Urothelium cell line (cell line): ENCODE measurements at places on chromosomes 13 and 19.

DNA sequence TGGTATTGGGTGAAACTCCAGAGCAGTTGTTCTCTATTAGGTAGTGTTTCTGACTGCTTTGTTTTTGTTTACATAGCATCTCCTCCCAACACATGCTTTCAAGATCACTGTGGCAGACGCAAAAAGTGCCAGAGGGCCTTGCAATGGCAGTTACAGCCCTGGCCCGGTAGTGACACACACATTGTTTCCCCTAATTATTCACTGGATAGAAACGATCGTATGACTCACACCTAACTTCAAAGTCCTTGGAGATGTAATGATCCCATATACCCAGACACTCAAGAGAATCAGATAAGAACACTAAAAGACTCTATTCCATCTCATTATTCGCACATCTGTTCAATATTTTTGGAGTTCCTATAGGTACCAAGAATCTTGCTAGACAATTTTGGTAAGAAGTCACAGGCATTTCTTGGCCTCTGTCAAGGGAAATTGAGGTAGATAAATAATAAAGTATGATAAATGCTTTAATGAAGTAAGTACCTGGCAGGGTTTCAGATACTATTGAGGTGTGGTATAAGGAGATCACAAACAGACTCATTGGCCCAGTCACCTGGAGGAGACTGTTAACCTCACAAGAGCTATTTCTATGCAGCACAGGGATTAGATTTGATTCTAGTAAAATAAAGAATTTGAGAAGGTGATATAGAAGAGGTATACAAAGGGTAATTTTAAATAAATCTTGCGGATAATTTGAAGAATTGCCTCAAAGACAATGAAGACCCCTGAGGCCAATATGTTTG is 485.3 kb downstream of the SLITRK6 start:
- peak; percentile 16 for DNase-seq

DNA sequence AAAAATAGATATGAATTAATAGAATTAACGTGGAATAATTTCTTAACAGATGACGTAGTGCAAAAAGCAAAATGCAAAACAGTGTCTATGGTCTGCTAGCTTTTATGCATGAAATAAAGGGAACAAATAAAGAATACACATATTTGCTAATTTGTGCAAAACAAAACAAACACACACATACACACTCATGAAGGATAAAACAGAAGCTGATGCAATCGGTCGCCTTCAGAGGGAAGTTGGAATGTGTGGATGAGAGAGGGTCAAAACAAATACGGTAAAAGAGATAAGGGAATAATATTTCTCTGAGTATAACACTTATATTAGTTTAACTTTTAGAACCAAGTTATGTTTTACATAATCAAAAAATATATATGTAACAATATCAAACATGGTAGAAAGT is 1160.9 kb upstream of the PCDH9 start:
- no peak for DNase-seq

GRCh38 chr13:37382146-37382545 is 216.4 kb downstream of the POSTN start:
- DNase-seq = no peak

DNA sequence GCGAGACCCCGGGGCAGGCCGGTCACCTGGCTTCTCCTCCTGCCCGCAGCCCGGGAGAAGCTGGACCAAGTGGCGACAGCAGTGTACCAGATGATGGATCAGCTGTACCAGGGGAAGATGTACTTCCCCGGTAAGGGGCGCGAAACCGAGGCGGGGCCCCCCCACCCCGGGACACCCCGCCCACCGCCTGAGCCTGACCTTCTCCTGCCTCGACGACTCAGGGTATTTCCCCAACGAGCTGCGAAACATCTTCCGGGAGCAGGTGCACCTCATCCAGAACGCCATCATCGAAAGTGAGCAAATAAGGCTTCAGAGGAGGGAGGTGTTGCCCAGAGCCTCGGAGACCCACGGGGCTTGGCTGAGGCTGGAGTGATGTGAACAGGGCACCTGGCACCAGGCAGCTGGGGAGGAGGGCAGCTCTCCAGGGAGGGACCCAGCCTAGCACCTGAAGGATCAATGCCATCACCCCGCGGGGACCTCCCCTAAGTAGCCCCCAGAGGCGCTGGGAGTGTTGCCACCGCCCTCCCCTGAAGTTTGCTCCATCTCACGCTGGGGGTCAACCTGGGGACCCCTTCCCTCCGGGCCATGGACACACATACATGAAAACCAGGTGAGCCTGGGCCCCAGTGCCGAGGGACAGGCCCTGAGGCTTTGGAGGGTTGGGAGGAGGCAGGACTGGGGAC is 629 bp downstream of the IZUMO4 start:
- DNase-seq = no peak

- peak; percentile 23 for DNase-seq
Measured at GRCh38 chr13:50080911-50081678, 65.9 kb downstream of the KCNRG start.

DNA sequence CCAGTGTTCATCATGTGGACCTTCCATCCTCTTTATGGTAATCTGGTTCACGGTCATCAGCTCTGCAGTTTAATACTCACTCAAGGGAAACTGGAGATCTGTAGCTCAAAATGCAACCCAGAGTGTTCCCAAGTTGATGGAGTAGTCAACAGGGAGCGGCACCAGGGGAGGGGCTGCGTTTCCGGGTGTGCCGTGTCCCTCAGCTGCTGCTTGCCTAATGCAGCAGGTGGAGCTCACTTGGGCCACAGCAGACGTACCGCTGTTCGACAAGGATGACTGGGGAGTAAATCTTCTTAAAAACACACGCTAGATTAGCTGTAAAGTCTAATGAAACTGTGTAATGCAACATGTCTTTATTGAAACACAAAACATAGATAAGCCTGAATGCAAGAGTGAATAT is 81.1 kb downstream of the TNFSF13B start:
- DNase-seq = no peak

DNA sequence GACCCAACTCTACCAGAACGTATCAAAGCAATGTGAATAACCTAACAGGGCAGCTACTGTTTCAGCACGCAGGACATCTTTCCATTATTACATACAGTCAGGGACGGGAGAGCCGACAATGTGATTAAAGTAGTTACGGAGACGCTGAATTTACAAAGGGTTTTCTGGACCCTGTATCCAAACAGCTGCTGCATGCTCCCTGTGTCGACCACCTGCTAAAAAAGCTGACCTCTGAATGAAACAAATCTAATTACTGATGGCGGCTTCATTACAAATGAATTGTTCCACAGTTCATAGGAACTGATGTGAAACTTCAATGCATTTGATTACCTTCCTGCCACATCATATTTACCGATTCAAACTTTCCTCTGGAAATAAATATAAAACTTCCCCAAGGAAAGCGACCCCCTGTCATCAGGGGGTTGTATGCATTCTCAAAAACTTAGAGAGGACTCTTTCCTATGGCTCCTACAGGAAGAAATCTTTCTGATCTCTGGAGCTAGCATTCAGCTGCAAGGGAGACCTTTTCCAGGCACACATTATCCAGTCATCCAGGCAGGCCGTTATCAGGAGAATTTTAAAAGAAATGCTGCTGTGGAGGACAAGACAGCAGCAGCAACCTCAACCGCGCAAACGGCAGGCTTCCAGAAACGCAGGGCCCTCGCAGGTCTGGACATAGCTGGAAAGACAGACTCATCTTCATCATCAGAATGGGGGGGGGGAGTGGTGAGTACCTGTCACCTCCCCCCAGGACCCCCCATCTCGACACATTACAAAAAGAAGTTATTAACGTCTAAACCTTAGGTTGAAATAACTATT is 3.1 kb downstream of the EFNB2 start:
- no peak for DNase-seq

DNA sequence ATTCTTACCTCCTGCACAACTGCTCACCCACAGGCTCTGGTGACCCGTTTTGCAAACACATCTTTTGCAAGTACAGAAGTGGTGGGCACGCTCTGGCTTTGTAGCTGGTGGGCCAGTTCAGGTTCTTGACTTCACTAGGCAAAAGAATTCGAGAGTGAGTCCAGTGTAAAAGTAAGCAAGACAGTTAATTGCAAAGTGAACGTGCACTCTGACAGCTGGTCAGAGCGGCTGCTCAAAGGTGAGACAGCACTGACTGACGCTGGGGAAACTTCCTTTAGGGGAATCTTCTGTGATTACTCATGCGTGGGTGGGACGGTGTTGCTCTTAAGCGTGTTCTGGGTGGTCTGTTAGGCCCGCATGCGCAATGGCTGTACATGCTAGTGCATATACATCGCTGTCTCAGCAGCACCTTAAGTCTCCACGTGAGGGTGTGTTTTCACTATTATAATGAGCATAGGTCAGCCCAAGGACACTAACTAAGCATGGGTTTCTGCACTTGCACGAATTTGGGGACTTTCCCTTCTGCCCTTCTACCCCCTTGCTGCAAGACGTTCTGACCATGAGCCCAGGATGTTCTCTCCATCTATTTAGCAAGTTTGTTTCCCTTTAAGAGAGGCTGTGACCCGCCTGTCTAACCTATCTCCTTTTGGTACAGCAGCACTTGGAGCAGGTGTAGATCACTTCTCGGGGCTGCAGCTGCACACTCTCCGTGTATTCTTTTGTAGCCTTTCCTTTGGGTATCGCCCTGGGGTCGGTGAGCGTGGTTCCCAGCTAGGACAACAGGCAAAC is 30.2 kb upstream of the CD33 start:
- DNase-seq = peak; percentile 44

GRCh38 chr19:36266375-36266961 is 51.6 kb downstream of the ZNF146 start:
- DNase-seq = peak; percentile 90

- no peak for DNase-seq
Measured at GRCh38 chr13:46327246-46327645, 59.8 kb downstream of the RUBCNL start.

DNA sequence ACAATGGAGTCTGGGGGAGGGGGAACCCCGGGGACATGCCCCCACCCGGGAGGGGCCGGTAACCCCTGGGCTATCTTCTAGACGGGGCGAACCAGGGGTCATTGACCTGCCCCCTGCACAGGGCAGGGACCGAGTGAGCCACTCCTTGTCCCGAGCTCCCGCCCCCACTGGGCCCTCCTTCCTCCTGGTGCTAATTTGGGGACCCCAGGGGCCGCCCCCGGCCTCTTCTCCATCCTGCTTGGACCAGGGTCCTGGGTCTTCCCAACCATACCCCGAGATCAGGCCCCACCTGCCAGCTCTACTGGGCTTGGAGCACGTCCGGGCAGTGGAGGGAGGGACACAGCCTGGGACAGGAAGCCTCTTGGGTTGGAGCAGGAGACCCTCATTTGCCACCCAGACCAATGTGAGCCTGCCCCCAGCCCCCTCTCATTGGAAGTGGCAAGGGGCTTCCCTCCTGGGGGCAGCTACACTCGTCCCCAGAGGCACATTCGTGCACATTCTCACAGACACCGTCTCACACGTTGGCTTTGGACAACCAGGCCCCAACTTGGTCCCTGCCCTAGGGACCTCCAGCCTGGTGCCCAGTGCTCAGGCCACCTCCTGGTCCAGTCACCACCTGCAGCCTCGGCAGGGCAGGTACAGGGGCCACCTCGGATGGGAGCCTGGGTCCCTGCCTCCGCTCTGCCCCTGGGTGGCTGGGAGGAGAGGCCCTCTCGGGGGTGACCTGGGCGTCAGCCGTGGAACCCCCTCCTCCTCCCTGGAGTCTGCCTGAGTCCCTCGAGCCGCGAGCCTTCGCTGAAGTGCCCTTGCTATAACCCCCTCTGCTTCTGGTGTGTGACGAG is 3.3 kb upstream of the MISP start:
- no peak for DNase-seq

DNA sequence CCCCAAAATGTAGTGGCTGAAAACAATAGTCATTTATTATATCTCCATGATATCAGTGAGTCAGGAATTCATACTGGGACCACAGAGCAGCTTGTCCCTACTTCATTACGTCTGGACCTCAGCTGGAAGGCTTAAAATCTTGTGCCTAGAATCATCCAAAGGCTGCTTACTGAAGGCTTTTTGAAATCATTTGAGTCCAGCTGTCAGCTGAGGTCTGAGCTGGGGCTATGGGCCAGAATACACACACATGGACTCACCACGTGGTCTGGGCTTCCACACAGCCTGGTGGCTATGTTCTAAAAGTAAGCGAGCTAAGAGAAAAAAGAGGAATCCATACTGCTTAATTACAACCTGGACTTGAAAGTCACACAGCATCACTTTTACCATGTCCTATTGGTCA is 209.2 kb downstream of the KCTD12 start:
- no peak for DNase-seq

DNA sequence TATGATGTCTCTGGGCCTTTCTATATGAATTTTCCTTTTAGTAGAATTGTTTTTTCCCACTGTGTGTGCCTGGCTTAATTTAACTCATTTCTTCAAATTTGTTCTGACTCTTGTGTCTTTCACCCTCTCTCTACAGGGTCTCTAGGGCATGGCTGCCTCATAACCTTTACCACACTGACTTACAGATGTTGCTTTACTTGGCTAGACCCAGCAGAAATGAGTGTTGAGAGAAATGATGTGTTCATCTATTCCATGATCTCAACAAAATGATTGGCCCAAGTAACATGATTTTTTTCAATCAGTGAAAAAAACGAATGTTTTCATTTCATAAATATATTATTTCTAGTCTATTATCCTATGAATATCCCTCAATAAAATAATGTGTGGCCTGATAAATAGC is 195.0 kb downstream of the GPC5 start:
- no peak for DNase-seq

GRCh38 chr13:114112826-114113322 is 19.5 kb downstream of the RASA3 start:
- no peak for DNase-seq

DNA sequence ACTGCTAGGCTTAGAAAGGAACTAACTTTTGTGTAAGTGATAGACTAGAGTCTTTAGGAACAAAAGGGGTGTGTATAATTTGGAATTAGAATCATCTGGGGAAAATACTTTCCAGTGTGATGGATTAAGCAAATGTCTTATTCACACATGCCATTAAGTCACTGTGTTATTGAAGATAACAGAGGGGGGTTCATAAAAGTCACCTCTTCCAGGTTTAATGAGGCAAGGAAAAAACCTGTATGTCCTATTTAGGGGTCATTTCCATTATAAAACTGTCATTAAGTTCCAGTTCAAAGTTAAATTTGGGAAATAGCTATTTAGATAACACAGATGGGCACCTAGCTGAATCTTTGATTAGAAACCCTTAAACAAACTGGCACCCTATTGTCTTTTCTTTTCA is 505.0 kb upstream of the GPC6 start:
- DNase-seq = no peak

- DNase-seq = no peak
Measured at GRCh38 chr13:111508902-111509509, 188.6 kb downstream of the TEX29 start.

- DNase-seq = no peak
Measured at GRCh38 chr13:28129911-28130693, 8.2 kb upstream of the PAN3 start.
